CD8-positive, alpha-beta memory T cell (primary cell): ENCODE measurements at places on chromosomes 11 and 22.

- DNase-seq: peak; percentile 21
Measured at GRCh38 chr11:3947061-3947460, 91.6 kb downstream of the STIM1 start.

DNA sequence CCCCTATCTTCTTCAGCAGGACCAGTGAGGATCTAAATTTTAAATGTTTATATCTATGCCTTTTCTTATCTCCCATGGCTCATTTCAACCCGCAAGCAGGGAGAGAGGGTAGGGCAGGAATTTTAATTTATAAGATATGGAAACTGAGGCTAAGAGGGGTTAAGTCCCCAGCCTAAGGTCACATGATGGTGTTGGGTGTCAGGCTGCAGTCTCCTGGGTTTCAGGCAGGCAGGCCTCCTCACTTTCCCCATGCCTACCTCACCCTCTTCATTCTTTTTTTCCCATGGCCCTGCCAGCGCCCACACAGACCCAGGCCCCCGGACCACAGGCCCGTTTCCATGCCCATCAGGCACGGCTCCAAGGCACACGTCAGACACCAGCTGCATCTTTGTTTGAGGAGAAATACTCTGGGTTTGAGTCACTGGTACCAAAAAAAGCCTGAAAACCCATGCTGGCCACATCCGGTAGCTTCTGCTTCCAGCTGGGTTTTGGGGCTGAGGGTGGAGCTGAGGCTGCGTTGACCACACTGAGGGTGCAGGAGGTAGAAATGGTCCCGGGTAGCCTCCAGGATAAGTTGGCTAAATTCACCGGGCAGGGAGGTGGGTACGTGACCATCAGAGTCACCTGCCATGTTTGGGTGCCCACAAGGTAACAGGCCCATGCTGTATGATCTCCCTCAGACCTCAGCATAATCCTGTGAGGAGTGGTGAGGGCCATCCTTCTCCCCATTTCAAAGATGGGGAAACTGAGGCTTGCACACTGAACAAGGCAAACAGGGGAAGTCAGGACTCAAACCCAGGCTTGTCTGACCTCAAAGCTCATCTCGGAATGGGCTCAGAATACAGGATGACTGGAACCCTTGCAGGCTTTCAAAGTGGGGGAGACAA is 7.5 kb downstream of the CRYBB1 start:
- peak; percentile 13 for DNase-seq

DNA sequence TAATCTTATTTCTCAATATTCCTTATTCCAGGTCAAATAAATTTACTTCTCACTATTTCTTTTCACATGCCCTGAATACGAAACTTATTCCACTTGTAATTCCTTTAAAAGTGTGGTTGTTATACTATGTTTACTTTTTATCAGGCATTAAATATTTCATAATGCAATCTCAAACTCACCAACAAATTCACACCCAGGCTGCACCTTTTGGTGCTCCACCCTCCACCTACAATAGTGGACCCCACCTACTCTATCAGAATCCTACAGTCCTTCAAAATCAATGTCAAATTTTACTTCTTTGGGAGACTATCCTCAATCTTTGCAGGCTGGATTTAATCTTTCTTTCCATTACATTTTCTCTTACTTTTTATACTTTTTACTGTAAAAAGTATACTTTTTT is 65.9 kb upstream of the MTMR2 start:
- no peak for DNase-seq

DNA sequence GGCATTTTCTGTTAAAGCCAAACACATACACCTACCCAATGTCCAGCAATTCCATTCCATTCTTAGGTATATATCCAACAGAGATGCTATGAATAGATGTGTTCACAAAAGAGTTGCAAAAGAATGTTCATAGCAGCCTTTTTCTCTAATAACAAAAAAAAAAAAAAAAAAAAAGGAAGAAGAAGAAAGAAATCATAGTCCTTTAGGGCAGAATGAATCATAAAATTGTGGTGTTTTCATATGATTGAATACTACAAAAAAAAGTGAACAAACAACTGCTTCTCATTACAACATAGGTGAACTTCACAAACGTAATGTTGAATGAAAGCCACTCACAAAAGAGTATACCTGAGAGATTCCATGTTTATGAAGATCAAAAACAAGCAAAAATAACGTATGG is 66.8 kb upstream of the GRK3 start:
- DNase-seq: no peak

GRCh38 chr22:31230871-31231621 is 18.9 kb downstream of the LIMK2 start:
- peak; percentile 32 for DNase-seq

- DNase-seq: no peak
Measured at GRCh38 chr11:86483610-86483939, 108.9 kb downstream of the CCDC81 start.

DNA sequence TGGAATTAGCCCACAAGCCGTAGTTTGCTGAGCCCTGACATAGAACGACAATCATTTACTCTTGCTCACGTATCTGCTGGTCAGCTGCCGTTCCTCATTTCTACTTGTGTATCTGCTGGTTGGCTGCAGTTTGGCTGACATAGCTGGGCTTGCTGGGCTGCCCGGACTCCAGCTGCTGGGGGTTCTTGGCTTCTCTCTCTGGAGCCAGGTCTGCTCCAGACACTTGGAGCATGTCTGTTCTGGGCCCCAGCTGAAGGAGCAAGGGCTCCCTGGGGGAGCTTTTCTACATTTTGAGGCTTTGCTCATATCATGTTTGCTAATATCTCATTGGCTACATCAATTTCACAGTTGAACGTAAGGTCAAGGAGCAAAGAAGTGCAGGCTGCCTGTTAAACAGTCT is 47.3 kb downstream of the PRDM11 start:
- DNase-seq: no peak

DNA sequence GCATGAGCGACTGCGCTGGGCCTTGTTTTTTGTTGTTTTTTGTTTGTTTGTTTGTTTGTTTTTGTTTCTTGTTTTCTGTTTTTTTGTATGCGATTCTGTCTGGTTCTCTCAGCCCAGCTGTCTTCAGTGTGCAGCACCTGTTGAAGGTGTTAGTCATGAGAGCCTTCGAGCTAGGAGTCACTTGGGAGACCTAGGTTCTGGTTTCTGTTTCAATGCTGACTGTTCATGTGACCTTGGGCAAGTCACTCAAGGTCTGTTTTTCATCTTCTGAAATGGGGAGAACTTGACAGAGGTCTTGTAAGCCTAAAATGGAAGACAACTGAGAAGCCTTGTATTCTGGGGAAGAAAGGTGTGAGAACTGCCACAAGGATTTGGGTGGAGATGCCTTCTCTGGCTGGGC is 1.8 kb downstream of the DCPS start:
- DNase-seq: no peak

- no peak for DNase-seq
Measured at GRCh38 chr11:30815619-30816018, 229.5 kb upstream of the MPPED2 start.

DNA sequence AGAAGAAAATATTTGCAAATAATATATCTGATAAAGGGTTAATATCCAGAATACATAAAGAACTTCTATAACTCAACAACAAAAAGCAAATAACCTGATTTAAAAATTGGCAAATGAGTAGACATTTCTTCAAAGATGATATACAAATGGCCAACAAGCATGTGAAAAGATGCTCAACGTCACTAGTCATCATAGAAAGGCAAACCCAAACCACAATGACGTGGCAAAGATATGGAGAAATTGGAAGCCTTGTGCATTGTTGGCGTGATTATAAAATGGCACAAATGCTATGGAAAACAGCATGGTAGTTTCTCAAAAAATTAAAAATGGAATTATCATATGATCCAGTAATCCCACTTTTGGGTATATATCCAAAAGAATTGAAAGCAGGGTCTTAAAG is 466.3 kb downstream of the TBC1D22A start:
- DNase-seq: no peak

DNA sequence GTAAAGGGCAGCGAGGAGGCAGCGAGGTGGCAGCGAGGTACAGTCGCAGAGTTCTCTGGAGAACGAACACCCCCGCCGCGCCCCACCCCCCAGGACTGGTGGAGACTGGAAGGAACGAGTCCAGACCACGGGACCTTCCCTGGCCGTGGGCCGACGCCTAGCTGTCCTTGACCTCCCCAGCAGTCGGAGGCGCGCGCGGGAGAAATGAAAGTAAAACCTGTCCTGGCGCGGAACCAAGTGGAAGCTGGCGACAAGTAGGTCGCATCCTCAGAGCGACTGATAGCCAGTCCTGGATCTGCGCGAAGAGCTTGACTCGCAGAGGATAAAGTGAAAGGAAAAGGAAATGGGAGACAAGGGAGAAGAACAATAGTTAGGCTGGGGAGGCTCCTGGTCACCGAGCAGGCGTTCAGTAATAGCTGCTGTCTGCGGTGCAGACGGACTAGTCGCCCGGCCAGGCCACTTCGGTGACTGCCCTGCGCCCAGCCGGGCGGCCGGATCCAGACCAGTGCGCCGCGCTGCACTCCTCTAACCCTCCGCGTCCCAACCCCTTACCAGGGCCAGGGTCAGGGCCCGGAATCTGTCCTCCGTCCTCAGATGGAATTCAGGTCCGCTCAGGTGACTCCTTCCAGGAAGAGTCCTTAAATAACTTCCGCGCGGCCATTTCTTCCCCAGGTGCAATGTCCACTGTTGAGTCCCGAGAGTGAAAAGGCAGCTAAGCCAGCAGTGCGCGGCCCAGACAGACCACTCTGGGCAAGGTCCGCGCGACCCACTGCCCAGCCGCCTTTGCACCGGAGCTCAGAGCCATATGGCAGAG is 1.9 kb upstream of the ADM start:
- peak; percentile 73 for DNase-seq

- no peak for DNase-seq
Measured at GRCh38 chr11:20483931-20484330, 96.4 kb downstream of the PRMT3 start.

- no peak for DNase-seq
Measured at GRCh38 chr11:134374891-134375550, 37.0 kb downstream of the B3GAT1 start.

DNA sequence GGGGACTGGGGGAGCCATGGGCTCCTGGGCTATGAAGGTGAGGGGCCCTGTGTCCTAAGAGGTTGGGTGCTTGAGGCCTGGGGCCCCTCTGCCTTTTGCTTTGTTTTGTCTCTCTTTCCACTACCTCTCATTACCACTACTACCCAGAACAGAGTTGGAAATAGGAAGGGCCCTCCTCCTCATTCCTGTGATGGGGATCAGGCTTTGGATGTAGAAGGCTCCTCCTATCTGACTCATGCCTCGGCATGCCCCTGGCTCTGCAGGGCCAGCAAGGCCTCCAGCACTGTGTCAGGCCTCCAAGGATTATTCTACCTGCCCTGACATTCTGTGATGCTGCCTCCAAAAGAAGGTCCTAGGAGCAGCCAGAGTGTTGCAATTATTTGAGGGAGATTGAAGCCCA is 766 bp downstream of the IZUMO1R start:
- DNase-seq: no peak

GRCh38 chr11:19220903-19221724 is 19.3 kb upstream of the CSRP3 start:
- DNase-seq: no peak

GRCh38 chr22:50548921-50549790 is 3.5 kb downstream of the KLHDC7B start:
- DNase-seq: no peak

DNA sequence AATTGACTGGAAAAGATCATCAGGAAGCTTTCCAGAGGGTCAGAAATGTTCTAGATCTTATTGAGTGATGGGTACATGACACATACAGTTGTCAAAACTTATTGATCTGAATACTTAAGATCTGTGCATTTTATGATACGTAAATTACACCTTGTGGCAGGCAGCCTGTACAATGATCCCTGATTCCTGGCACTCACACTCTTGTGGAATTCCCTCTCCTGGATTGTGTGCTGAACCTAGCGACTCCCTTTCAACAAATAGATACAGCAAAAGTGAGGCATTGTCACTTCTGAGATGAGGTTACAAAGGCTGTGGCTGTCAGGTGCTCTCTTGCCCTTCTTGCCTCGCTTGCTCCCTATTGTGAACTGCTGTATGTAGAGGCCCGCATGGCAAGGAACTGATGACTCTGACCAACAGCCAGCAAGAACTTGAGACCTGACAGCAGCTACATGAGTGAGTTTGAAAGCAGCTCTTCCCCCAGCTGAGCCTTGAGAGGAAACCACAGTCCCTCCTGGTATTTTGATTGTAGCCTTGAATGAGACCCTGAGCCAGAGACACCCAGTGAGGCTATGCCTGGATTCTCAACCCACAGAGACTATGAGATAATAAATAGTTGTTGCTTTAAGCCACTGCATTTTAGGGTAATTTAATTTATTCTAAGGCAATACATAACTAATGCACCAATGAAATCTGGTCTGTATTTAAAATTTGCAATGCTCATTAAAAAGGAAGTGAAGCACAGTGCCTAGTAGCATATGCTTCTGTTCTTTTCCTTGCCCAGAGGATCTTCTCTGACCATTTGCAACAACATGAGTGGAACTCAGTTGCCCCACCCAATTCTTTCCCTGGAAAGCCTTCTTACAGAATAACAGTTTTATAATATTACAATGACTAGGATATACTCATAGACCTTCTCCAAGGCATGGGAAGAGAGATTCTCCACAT is 60.5 kb upstream of the IZUMO1R start:
- no peak for DNase-seq

- no peak for DNase-seq
Measured at GRCh38 chr11:27718346-27718862, 18.1 kb upstream of the BDNF start.

GRCh38 chr22:45188779-45189178 is 25.1 kb downstream of the NUP50 start:
- no peak for DNase-seq

DNA sequence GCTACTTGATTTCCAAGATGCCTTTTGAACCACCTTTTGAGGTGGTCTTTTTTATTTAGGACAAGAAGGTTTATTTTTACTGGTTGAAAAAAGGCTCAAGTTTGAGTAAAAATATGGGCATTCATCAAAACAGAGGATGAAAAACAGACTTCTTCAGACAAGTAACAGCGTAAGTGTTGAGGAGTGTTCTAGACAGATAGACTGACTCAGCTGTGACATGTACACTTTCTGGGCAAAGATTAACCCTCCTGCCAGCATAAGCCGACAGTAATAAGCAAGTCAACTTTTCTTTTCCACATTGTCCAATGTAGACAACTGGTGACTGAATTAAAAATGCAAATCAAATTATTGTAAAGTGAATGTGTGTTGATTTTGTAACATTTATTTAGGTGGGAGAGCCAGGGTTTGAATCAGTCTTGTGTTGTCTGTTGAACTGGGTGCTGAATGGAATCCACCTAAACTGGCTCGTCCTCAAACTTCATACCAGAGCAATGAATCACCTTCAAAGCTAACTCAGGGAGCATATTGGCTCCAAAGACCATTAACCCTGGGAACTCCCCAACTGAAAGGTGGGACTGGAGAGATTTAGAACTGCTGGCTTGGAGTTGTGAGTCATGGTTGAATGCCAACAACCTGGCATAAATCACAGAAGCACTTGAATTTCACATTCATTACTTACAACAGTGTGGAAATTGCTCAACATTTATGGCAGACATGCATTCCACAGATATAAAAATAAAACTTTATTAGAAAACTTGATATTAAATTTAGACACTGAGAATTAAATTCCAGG is 377.0 kb downstream of the ETS1 start:
- DNase-seq: no peak

DNA sequence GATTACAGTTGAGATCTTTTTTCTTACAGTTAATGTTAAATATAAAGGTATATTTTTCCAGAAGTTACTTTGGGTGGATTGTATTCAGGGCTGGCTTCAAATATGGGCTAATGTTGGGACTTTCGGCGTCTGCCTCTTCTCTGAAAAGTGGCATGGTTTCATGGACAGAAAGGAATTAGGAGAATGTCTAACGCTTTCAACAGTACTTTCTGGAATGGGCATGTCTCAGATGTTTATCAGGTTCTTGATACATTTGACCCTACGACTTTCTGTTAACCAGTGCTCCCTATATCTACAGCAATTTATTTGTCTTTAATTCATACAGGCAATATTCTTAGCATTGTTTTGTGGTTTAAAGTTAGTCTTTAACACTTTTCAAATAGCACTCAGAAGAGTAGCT is 33.7 kb downstream of the ZC3H12C start:
- DNase-seq: no peak
